ENCODE measurements at places on chromosomes 2 and 18. TPM values are rescaled to one million over a fixed set of nuclear protein-coding genes. Genes with fewer than 3 reads are reported as not detected.

GALR1 gene
- not detected for total RNA-seq

GRB14 gene
- not detected for total RNA-seq

NAPG gene
- 37.1 TPM for total RNA-seq

SLC14A1 gene
- total RNA-seq: 0.59 TPM

INPP5D gene
- 128 TPM for total RNA-seq

All from T-helper 1 cell treated with Interleukin-12 subunit alpha and Interleukin-12 subunit beta and Interleukin-4 antibody, amounts not matched to agents 30 ng/mL and 1 ng/mL, for 36 hours (primary cell).